Kidney tubule cell (primary cell): ENCODE measurements at places on chromosomes 16 and 17.

DNA sequence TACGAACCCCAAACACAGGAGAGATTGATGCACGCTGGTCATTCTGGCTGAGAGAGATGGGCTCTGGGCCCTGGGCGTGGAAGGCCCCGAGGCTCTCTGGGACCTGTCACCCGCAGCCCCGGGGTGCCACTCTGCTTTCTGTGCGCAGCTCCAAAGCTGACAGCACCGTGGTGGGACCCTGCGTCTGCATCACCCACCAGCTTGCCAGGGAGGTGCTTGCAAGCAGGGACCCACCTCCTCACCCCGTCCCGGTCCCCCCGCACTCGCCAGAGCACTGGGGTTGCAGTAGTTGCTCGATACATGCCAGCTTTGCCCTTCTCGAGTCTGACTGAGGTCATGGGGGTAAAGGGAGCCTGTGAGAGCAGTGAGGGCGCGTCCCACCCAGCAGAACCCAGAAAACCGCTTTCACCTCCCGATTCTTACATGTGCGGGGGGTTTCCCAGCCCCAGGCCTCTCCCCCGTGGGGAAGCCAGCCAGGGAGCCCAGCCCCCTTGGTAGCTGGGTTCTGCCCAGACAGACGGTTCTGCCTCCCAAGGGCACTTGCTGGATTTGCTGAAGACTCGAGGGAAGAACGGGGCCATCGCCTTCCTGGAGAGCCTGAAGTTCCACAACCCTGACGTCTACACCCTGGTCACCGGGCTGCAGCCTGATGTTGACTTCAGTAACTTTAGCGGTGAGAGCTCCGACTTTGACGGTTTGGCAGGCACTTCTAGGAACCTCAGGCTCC, 12.5 kb downstream of the CARD14 start:
- DNase-seq: no peak

- peak; percentile 99 for DNase-seq
These were observed 16.9 kb upstream of the CCL22 start for GRCh38 chr16:57341441-57342303.

- DNase-seq: peak; percentile 80
These were observed 6.1 kb downstream of the DRG2 start for GRCh38 chr17:18093616-18094408.

DNA sequence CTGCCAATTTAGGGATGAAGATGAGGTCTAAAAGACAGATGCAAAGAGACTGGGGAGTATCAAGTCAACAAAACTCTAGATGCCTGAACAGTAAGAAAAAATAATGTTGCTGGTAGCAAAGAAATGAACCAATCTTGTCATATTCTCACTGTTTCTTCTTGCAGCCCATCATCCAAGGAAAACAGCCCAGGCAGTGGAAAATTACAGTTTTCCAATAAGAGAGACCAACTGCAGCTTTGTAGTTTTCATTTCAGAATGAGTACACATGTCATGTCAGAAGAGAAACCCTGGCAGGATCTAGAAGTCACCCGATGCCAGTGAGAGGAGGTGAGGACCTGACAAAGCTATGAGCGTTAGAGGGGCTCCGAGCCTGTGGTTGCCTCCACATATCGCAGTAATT, 500.4 kb upstream of the PSMD7 start:
- DNase-seq: no peak

DNA sequence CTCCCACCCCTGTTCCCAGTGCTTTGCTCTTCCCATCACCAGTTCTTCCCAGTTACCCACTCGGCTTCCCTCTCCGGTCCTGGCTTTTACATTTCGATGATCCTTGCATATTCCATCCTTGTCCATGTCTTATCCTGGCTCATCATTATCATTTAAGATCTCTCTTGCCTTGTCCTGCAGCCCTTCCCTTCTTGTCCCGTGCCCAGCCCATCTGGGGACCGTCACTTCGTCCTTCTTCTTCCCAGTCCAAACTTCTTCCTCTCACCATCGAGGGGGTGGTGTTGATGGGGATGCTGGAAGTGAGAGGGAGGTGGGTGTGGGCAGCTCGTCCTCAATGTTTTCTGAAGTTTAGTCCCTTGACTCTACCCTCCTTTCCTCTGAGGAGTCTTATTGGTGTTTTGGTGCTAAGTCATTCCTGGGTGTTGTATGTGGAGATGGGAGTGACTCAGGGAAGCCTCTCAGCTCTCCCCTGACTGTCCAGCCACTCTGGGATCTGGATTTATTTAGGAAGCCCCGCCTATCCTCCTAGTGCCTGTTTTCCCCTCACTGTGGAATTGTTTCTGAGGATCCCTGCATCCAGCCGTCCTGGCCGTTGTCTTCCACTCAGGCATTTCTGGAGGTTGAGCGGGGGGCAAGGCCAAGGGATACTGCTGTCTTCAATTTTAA, 975 bp downstream of the SNX29 start:
- peak; percentile 75 for DNase-seq

DNA sequence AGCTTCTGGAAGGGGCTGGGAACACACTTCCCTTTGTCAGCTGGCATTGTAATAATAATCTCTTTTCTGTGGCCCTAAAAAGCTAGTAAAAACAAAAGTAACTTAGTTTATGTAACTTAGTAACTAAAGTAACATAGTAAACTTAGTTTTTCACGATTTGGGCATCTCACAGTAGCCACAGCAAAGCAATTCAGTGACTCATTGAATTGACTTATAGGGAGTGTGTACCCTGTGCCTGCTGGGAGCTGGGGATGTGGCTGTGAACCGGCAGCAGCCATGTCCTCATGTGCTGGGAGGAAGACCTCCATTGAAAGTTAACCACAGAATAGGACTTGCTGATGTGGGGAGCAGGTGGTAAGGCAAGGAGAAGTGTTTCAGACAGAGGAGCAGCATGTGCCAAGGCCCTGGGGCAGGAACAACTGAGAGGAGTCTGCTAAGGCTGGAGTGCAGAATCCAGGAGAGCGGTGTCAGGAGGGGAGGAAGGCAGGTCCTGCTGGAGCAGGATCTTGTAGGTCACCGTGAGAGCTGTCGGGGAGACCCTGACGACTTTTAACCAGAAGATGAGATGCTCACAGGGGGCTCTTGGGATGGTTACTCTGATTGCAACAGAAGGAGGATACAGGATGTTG, 112.8 kb downstream of the PLCG2 start:
- no peak for DNase-seq

GRCh38 chr17:80082403-80083135, 18.8 kb upstream of the GAA start:
- DNase-seq: peak; percentile 69

DNA sequence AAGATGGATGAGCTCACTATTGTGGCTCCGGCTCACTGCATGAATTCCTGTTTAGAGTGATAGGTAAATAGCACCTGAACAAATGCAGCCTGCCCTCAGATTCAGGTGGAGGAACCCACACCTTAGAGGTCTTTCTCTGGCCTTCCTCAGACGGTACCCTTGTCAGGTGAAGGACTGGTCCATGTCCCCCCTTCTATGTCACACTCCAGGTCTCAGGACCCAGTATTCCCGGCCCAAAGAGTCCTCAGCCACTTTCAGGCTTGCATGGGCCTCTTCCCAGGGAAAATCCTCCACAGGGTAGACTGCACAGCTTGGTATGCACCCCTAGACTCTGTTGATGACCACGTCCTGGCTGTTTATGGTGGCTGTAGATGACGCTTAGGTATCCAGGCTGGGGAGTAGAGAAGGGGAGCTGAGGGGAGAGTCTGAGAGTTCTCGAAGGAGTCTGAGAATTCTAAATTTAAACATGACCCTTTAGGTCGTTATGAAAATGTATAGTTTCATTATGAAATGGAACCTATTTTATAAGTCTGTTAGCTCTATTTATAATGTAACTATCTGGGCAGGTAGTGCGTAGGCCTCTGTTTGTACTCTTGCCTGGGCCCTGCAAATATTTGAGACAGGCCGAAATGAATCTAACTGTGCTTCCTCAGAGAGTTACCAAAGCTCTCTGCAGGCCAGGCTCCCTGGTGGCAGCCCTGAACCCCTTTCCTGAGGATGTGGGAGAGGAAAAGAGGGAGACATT, 32.5 kb upstream of the CCR7 start:
- DNase-seq: no peak

GRCh38 chr17:5986644-5987043, 83.5 kb upstream of the WSCD1 start:
- DNase-seq: no peak

DNA sequence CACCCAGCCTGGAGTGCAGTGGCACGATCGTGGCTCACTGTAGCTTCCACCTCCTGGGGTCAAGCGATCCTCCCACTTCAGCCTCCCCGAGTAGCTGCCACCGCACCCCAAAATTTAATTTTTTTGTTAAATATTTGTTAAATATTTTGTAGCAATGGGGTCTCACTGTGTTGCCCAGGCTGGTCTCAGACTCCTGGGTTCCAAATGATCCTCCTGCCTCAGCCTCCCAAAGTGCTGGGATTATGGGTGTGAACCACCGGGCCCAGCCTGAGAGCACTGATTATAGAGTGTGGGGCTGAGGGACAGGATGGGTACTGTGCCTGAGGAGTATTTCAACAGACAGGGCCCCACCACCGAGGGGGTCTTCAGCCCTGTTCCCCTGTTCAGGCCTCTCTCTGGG, 35.6 kb downstream of the TPSG1 start:
- DNase-seq: no peak

- peak; percentile 31 for DNase-seq
These were observed 15.8 kb downstream of the CLEC10A start for GRCh38 chr17:7064261-7064660.

DNA sequence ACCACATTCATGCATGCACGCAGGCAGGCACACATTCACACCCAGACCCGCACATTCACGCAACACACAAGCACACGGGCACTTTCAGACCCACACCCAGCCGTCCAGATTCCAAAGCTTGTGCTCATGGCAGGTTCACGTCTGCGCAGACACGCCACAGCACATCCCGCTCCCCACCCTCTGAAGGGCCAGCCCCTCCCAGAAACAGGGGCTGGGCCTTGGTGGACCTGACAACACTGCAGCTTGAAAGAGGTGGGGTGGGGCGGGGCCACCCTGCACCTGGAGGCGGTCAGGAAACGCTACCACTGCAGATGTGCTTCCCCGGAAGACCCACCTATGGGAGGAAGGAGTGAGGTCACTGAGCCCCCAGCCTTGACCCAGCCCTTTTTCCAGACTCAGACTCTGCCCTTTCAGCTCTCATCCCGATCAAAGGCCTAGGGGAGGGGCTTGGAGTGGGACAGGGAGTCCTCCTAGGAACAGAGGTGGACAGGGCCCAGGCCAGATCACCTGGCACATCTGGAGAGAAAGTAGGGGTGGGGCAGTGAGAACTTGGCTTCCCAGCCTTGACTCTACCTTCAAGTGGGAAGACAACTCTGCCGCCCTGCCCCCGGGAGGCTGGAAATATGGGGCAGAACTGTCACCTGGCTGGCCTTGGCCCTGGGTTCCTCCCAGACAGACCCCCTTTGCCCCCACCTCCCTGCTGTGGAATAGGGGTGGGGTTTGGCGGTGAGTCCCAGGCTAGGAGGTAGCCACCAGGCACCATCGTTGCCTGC, 11.0 kb downstream of the P3H4 start:
- peak; percentile 97 for DNase-seq

- no peak for DNase-seq
These were observed 579.5 kb downstream of the RBFOX1 start for GRCh38 chr16:7912132-7912531.

GRCh38 chr17:18182110-18182977, 1.3 kb upstream of the ALKBH5 start:
- no peak for DNase-seq

DNA sequence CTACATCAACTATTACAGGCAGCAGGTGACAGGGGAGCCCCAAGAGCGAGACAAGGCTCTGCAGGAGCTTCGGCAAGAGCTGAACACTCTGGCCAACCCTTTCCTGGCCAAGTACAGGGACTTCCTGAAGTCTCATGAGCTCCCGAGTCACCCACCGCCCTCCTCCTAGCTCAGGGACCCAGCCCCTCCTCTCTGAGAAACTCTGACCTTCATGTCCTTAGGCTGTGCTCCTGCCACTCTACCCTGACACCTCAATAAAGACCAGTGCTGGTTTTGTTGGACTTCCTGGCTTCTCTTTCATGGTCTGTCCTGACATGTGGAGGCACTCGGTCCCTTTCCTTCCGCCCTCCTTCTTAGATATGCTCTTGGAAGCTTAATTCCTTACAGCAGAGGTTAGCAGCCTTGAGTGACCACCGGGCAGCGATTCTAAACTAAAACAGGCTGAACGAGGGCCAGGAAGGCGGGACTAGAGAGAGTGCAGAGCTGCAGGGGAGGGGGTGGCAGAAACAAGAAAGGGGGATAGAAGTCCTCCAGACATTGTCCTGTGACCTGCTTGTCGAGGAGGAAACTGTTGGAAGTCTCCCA, 915 bp downstream of the AHSP start:
- DNase-seq: no peak

- no peak for DNase-seq
These were observed 256.9 kb downstream of the ENGASE start for GRCh38 chr17:79331492-79331891.

DNA sequence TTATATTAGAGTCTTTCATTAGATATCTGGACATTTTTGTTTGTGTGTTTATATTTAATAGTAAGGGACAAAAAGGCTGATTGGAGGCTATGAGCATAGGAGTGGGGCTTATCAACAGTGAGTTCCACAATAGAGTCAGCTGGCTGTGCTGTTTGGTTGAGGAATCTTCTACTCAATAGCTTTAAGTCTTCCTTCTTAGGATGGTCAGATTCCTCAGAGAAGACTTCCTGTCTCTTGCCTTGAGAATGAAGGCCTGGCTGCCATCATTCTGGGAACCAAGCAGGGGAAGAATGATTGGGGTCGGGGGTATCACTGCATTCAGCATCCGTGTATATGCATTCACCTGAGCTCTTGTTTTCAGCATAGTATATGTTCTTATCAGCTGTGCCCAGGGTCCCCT, 31.9 kb upstream of the ABCC11 start:
- no peak for DNase-seq

DNA sequence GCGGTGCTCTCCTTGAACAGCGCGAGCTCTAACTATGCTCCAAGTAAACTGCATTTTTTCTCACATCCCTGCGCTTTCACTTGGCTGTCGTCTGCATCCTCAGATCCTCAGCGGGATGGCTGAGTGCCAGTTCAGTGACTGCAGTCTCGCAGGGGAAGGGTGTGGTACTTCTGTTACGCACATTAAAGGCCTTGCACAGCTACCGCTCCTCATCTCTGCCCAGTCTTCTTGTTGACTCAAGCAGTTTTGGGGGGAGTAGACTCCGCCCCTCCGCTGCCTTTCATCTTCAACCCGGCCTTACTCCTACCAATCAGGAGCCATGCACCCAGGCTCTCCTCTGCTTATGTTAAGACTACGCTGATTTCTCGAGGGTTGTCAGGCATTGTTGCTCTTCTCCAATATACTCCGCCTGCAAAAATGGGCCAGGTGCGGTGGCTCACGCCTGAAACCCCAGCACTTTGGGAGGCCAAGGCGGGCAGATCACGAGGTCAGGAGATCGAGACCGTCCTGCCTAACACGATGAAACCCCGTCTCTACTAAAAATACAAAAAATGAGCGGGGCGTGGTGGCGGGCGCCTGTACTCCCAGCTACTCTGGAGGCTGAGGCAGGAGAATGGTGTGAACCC, 10.0 kb downstream of the ATP5PD start:
- no peak for DNase-seq

- no peak for DNase-seq
These were observed 275.1 kb upstream of the HSBP1 start for GRCh38 chr16:83532634-83533033.

- DNase-seq: no peak
These were observed 57.9 kb downstream of the ARSG start for GRCh38 chr17:68349157-68349556.

- DNase-seq: no peak
These were observed 69.5 kb upstream of the CIBAR2 start for GRCh38 chr16:85181739-85182129.
